ENCODE measurements at places on chromosomes 4 and X.
A peak's percentile ranks its signal among the peaks of the same experiment; 100 is the strongest.

DNA sequence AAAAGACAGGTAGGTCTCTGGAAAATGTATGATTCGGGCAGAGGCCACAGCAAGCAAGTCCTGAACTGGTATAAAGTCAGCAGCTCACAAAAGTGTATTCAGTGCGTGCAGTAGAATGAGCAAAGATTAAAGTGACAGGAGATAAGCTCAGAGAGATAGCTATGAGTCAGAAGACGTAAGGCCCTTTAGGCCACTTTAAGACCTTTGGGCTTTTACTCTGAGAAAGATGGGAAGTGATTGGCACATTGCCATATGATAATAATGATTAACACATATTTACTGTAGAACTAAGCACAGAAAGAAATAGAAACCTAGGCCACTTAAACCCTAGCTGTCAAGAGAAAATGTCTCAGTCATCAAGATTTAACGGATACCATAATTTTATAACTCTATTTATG lies 51.7 kb downstream of the TBCK start:
- no peak for DNase-seq

DNA sequence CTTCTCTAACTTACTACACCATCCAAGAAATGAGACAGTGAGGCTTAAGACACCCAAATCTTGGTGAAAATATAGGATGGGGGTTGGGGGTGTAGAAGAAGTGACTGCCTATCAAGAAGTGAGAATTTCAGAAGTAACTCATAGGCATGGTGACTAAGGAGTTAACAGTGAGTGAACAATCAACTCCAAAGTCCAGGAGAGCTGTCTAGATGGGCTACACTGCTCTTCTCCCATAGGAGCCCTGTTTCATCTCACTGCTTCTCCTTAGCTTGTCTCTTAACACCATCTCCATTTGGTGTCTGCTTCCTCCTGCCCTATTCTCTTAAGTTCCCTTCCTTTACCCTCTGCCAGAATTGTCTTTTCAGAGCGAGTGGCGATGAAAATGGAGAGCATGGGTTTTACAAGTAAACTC lies 22.7 kb downstream of the FABP2 start:
- no peak for DNase-seq

- no peak for DNase-seq
Measured at GRCh38 chr4:104015680-104016079, 295.9 kb upstream of the TACR3 start.

- no peak for DNase-seq
Measured at GRCh38 chr4:77007358-77008230, 58.0 kb downstream of the SEPTIN11 start.

DNA sequence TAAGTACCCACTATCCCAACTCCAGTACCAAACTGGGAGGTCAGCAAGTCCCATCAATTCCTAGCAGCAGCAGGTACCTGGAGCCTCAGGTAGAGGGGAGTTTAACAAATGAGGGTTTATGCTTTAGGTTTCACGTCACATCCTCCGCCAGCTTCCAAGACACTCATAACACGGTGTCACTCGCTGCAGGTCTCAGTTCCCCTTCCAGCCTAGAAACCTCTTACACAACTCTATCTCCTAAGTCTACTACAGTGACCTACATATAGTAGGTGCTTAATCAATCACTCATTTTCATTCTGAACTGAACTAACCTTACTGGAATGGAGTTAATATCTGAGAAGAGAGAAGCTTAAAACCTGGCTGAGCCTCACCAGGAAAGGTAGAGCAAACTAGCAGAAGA lies 96.0 kb downstream of the EFHC2 start:
- DNase-seq, result no peak

GRCh38 chr4:133969202-133969848 lies 232.3 kb downstream of the PABPC4L start:
- no peak for DNase-seq

DNA sequence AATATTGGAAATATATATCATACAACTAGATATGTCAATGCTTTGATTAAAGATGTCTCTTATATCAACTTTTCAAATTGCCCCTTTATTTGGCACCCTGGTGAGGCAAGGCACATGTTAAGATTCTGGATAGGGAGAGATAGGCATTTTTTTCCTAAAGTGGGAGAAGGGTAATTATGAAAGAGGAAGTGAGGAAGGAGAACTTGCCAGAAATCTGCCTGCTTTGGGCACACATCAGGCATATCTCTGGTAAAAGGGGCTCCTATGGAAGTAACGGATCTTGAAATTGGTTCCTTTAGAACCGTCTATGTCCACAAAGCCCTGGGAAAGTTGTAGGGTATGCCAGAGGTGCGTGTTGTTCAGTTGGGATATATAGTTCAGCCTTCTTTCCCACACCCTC lies 5.7 kb downstream of the IL15 start:
- no peak for DNase-seq

- DNase-seq, result no peak
Measured at GRCh38 chr4:98536631-98537030, 121.8 kb downstream of the TSPAN5 start.

DNA sequence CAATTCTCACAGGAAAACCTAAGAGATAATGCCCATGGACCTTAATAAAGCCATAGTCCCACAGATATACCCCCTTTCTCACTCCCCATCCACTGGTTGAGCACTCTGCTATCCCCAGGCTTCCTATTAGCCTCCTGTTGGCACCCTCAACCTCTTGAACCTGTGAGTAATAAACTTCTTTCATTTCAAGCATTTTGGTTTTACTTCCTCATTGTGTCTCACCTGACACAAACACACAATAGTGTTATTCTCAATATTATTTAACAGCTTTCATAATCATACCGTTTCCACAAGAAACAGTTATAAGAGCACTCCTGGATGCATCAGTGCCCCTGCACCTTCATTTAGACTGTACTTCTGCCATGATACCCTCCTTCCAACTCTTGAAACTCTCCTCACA lies 56.8 kb downstream of the TRPC5 start:
- DNase-seq, result no peak

GRCh38 chrX:102899940-102900916 lies 36.8 kb upstream of the RAB40AL start:
- peak; percentile 21 for DNase-seq

DNA sequence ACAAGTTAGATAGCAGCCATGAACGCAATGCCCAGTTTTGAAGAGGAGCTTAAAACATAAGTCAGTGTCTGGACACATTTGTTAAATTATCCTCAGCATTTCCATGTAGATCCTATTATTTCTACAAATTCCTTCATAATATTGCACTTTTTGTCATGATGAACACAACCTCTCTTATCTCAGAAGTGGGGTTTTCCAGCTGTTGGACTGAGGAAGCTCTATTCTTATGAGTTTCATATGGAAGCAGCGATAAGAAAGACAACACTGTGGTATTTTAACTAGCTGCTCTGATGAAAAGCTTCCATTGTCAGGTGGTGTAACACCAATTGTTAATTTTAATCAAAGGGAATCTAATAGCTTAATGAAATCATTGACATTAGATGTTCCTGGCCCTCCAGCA lies 308.7 kb downstream of the GBA3 start:
- DNase-seq, result no peak

GRCh38 chrX:110588853-110589252 lies 206.8 kb downstream of the CHRDL1 start:
- DNase-seq, result no peak

DNA sequence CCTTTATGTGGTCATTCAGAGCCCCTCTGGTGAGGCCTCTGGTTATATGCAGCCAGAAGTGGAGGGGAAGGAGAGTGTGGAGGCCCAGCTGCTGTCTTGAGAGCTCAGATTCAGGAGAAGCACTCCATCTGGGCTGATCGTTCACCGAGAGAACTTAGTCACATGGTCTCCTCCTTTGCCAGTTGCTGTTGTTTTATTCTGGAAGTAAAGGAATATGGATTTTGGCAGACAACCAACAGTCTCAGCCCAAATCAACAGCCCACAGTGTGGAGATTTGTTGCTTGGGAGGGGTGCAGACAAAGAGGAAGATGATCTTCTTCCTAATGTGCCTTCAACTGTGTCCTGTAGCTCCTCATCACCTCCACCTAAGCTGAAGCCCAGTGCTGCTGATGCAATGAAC lies 355.4 kb downstream of the ANK2 start:
- no peak for DNase-seq

Measured in HuH-7 (cell line).